Uterus (tissue), 4 donors: ENCODE measurements at places on chromosomes 16 and 17.

- DNase-seq: no peak
Observed at GRCh38 chr17:5793157-5793556, 208.8 kb upstream of the NLRP1 start.

DNA sequence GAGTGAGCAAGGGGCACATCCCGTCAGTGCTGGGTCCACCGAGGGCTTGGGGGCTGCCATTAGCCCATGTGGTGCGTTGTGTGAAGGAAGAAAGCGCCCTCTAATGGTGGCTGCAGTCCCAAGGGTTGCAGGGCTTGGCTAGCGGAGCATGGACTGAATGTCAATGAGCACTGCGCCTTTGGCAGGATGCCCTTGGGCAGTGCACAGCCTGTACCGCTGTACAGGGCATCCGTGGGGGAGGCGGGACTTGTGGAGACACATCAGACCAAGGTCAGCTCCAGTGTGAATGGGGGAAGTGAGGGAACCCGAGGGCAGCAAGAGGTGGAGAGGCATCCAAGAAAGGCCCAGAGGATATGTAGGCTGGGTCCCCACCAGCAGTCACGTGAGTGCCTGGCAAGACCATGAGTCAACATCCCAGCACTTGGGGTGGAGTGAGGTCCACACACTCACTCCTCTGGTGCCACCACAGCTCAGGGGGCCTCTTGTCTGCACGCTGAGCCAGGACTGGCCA lies 75.5 kb upstream of the MED9 start:
- no peak for DNase-seq

DNA sequence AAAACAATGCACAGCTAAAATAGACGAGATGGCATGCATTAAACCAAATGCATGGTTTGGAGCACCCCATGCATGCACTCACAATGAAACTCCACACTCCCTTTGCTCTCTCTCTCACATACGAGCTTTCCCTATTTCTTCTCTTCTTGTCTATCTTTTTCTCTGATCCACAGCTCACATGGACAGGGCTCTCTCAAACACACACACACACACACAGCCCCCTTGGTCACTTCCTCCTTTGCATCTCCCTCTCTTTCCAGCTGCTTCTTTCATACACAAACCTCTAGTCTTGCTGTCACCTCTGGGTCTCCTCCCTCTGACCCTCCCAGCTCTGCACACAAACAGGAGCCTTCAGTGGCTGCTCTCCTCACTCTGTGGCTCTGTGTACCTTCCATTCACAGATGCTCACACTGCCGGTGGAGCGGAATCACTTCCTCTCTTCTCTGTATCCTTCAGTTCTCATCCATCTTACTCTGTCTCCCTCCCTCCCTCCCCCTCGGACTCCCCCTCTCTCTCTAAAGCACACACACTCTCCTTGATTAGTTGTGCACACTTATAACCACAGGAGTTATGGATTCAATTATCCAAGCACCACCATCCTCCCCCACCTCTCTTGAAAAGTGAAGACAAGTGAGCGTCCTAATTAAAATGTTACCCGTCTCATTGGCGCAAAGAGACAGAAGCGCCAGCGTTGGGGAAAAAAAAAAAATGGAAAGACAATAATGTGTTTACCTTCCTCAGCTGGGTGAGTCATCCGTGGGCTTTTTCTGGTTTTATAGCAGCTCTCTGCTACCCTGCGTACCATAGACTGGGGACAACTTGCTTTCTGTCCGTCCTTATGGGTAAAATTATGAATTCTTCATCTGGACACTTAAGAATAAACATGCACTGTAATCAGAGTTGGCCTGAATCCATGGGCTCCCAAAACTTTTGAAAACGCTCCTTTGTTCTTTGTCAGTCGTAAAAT lies 90.8 kb downstream of the SHISA6 start:
- DNase-seq: peak; percentile 27

DNA sequence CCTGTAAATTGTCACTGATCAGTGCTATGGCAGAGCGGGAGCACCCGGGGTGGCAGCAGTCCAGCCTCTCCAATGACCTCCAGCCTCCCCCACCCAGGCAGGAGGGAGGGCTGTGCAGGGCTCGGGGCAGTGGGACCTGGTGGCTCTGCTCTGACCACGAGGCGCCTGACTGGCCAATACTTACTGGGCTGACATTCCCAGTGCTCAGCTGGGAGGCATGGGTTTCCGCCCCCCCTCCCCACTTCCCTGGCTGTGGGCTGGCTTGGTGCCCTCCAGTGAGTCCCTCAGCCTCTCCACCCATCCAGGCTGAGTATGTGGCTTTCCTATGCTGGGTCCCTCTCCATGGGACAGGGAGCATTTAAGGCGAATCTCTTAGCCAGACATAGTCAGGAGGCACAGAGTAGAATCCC lies 2.7 kb downstream of the SOCS3 start:
- DNase-seq: no peak

- no peak for DNase-seq
Observed at GRCh38 chr16:52914428-52914827, 138.3 kb downstream of the CHD9NB start.

DNA sequence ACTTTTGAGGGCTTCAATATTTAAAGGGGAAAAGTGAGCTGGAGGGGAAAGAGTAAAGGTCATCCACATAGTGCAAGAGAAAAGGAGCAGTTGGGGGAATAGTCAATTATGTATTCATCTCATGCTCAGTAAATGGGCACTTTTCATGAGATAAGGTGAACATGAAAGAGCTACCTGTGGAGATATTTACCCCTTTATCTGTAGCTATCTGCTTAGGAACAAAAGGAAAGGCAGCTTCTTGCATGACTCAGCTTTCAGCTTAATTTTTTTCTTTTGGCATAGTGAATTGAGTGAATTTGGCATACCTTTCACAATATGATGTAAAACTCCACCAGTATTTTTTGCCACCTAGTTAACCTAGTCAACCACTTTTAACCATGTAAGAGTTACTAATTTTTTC lies 26.4 kb downstream of the CPD start:
- no peak for DNase-seq

- DNase-seq: peak; percentile 36
Observed at GRCh38 chr16:21162661-21163151, 4.2 kb downstream of the LDAF1 start.

- no peak for DNase-seq
Observed at GRCh38 chr16:17566656-17567450, 96.1 kb upstream of the XYLT1 start.

DNA sequence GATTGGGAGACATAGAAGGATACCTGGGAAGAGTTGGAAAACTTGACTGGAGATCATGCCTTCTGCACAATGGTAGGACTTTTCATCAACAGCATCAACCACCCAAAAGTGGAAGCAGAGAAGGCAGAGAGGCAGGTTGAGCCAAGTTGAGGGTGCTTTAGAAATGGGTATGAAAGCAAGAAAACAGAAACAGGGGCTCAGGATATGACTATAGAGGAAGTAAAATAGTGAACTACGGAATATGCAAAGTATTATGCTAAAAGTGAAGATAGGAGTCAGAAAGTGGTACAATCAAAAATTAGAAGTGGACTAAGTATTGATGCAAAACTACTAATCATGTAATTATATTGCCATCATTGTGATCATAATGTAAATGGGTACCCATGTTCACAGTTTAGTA lies 16.1 kb upstream of the ARHGAP44 start:
- DNase-seq: no peak

DNA sequence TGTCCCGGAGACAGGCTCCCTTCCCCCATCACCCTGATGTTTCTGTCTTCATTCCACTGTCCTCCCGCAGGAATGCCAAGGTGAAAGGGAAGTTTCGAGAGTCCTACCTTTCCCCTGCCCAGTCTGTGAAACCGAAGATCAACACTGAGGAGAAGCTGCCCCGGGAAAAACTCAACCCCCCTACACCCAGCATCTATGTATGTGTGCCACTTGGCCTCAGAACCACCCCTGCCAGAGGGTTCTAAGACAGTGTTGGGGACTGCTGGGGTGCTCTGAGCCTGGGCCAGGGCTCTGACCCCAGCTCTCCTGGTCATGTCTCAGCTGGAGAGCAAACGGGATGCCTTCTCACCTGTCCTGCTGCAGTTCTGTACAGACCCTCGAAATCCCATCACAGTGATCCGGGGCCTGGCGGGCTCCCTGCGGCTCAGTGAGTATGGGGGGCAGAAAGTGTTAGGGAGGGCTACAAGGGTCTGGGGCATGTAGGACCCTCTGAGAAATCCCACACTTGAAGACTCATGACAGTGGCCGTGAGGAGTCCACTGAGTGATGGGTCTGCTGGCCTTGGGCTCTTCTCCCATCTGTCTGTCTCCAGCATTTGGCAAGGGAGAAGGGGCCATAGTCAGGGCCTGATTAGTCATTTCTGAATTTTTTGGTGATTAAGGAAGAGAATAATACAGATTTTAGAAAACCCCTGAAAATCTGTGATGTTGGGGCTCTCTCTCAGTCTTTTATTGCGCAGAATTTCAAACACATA lies 4.9 kb upstream of the TMEM88 start:
- no peak for DNase-seq

DNA sequence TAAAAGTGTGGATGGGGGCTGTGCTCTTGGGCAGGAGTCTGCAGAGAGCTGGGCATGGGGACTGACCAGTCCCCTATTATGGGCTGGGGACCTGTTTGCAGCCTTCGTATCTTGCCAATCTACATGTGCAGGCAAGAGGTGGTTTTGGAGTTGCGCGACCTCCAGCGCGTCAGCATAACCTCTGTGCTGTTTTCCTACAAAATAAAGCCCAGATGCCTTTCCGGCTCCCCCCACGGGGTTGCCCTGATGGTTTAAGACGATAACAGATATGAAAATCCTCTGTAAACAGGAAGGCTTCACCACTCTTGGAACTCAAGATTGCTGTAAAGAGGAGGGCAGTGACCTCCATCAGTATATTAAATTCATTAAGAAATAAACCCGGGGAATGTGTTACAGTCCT lies 16.5 kb upstream of the SPPL2C start:
- DNase-seq: no peak

- DNase-seq: no peak
Observed at GRCh38 chr17:48250949-48251348, 143.4 kb downstream of the SNX11 start.

DNA sequence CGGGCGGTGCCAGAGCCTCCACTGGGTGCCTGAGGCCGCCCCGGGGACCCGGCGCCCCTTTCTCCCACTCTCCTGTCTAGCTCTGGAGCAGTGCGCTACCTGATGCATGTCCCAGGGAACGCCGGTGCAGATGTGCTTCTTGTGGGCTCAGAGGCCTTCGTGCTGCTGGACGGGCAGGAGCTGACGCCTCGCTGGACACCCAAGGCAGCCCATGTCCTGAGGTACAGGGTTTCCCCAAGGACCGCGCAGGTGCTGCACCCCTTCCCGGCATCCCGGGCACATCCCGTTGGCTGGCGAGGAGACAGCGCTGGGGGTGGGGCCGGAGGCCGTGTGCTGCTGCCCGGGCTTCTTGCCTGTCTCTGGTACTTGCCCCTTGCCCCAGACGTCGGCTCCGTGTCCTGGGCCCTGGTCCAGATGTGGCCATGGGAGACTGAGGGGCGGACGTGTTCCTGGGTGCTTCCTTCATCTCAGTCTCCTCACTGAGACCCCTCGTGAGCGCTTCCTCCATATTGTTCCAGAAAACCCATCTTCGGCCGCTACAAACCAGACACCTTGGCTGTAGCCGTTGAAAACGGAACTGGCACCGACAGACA lies 12.5 kb downstream of the RGS11 start:
- no peak for DNase-seq

DNA sequence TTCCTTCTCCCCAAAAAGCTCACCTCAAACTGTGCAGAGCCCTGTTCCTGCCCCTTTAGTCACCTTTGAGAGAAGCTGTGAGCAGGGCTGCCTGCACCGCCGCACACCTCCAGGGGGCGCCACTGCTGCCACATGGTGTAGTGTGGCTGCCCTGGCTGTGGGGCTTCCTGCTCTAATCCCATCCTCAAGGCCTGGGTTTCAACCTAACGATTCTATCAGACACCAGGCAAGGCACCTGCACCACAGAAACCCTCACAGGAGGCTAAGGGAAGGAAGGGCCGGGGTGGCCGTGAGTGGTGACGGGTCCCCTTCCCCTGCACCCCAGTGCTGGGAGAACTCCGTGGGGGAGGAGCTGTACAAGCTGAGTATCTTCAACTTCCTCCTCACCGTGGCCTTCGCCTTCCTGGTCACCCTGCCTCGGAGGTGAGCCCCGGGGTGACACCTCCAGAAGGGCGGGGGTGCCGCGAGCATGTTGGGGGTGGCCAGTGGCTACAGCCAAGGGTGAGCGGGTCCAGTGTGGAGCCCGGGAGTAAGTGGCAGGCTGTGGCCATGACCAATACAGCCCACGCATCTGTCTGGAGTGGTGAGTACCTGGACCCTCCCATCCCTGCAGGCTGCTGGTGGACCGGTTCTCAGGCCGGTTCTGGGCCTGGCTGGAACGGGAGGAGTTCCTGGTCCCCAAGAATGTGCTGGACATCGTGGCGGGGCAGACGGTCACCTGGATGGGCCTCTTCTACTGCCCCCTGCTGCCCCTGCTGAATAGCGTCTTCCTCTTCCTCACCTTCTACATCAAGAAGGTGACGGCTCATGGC lies 7.0 kb downstream of the TMC8 start:
- DNase-seq: no peak

DNA sequence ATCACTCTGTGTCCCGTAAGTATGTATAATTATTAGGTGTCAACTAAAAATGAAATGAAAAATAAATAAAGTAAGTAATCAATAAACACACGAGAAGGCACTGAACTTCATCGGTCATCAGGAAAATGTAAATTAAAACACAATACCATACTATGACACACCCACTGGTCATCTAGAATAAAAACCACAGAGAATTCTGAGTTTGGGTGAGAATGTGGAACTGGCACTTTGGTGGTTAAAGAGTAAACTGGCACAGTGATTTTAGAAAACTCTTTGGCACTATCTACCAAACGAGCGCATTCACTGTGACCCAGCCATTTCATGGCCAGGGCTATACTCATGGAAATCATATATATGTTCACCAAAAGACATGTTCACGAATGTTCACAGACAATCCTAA lies 98.2 kb downstream of the HS3ST3A1 start:
- DNase-seq: no peak

GRCh38 chr17:30228011-30228410 lies 7.5 kb downstream of the SLC6A4 start:
- DNase-seq: no peak

DNA sequence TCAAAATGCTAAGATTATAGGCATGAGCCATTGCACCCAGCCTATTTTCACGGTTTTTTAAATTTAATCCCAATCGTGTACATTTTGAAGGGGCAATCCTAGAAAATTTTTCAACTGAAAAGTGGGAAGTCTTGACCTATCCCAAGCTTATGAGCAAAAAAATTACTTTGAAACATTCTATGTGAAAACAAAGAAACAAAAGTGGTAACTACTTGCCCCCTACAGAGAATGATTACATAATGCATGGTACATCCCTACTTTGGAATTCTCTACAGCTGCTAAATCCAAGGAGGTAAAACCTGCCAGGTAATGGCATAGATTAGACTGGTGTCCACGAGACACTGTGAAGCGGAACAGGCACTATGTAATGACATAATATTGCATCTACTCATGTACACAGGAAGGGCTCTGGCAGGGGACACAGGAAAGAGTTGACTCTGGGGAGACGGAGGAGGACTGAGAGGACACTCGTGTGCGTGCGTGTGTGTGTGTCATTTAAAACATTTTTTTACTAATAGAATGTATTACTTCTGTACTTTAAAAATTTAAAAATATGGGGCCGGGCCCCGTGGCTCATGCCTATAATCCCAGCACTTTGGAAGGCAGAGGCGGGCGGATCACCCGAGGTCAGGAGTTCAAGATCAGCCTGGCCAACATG lies 15.7 kb downstream of the ASGR2 start:
- no peak for DNase-seq
